Stimulated activated CD4-positive, alpha-beta T cell treated with anti-CD3 and anti-CD28 coated beads, TNF-alpha, amount 100 ng/mL, for 48 hours (primary cell): ENCODE measurements at places on chromosomes 3 and 15.

GRCh38 chr3:57604971-57605370, 7.8 kb upstream of the ARF4 start:
- no peak for DNase-seq

DNA sequence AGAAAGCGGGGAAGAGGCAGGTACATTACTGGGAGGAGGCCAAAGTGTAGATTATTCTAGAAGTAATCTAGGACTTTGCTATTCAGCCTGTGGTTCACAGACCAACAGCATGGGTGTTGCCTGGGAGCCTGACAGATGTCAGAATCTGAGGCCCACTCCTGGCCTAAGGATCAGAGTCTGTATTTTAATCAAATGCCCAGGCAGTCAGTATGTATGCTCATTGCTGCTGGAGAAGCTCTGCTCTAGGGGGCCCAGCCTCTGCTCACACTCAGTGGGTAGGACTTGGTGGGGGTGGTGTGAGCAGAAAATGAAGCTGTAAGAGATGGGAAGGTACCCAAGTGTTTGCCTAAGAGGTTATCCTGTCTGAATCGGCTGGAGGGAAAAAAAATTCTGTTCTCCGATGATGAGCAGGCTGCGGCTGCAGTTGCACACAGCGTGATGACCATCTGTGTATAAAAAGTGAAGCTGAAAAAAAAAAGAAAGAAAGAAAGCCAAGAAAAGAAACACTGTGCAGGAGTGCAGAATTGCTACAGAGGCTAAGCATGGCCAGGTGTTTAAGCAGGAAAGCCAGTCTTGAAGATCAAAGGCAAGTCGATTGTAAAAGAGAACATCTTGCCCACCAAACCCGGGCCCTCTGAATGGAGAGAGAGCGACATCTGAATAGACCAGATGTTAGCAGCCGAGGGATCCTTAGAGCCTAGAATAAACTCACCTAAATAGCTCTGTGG, 65.2 kb downstream of the EIF4E3 start:
- no peak for DNase-seq

DNA sequence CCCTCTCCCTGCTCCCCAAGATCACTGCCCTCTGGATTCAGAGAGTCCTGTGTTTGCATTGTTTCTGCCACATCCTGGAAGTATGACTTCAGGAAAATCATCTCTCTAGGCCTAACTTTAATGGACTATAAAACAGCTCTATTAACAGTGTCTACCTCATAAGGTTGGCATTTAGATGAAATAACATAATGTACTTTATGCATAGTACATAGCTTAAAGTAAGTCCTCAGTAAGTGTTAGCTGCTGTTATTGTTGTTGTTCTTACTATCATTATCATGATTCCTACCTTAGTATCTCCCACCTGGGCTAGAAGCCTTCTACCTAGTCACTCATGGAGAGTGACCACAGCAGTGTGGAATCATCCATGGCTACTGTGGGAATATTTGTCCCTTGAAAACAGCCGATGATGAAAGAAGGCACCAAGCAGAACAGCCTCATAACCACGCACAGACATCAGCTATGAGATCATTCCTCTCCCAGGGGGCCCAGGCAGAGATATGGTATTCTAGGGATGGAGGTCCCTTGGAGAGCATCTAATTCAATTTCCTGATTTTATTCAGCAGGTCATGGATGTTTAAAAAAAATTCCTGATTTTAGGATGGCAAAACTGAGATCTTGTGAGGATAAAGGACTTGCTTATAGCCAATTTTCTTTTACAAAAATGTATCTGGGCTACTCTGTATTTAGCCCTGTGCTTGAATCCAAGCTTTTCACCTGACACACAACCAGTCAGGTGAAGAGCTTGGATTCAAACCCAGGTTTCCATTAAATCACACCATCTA, 1.9 kb downstream of the FSD2 start:
- no peak for DNase-seq

GRCh38 chr3:67018105-67018788, 20.1 kb downstream of the KBTBD8 start:
- DNase-seq: no peak

GRCh38 chr15:92606126-92606835, 49.3 kb downstream of the FAM174B start:
- DNase-seq: no peak

DNA sequence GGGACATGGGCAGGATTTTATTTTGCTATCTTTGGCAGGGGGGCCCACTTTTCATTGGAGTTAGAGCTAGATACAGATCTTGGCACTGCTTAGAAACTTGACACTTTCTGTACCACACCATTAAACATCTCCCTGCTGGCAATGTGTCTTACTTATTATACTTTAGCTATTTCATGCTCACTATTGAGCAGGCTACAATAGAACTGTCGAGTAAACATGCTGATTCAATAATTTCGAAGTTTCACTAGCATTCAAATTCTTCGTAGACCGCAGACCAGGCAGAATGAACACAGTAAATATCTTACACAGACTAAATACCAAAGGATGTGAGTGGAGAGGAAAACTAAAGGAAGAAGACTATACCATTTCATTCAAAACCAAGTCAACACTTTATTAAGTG, 180.8 kb downstream of the UNC13C start:
- DNase-seq: no peak

DNA sequence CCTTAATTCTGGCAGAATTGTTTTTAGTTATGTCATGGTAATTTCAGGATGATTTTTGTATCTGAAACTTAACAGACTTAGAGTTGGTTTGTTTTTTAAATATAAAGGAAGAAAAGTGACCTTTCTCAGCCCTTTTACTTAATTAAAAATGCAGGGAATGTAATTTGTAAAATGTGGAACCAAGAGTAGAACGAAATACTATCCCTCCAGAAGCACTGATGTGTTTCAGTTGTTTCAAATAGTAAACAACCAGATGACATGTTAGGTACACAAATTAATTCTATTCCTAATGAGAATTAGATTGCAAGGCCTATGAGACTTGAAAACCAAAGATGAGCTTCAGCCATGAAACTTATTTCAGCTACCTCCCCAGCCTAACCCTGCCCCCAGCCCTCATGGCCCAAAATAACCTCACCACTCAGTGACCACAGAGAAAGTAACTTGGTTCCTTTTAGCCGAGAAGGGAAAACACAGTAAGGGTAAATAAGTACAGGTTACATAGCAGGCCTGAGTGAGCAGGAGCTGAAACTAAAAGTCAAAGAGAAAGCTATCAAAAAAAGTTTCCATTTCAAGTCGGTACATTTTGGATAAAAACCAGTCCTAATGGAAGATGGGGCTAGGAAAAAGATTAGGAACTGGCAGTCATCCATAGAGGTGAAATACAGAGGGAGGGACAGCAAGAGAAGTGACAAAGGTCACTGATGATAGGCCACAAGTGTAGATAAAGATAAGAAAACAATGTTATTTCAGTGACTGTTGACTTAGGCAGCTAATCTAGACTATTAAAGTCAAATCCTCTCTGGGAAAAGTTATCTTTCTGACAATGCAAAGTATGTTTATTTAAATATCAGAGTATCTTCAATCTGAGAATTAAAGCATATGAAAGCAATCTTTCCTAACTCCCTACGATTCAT, 23.2 kb downstream of the SENP8 start:
- no peak for DNase-seq

DNA sequence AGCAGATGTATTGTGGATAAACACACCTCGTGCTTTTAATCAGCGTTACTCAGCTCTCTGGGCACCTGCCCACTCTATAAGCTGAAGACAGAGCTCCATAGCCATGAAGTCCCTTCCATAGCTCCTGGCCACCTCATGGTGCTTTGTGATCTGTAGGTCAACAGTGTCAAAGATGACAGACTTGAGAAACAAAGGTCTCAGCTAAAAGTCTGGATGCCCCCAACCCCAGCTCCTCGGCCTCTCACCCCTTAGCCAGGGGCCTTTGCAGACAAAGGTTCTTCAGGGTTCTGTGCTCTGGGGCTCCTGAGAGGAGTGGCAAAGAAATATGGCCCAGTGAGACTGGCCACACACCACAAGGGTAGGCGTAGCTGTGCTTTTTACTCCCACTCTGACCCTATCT, 168.6 kb downstream of the KLF13 start:
- DNase-seq: no peak

DNA sequence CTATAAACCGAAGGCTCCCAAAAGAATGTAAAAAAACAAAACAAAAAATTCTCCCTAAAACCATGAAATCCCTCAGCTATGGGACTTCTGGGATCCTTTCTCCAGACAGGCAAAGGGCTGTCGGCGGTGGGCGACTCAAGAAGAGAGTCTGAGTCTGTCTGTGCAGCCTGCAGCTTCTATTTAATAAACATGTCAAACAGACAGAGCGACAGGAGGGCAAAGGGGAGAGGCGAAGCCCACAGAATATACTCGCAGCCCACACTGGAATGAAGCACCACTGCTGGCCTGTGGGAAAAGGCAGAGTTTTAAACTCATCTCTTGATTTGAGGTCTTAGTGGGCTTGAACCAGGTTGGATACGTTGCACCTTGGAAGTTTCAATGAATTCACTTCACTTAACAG, 40.2 kb downstream of the ISL2 start:
- no peak for DNase-seq

- DNase-seq: no peak
These were observed 57.1 kb upstream of the GK5 start for GRCh38 chr3:142282503-142282902.

GRCh38 chr15:22239806-22240180, 159.5 kb downstream of the OR4M2 start:
- DNase-seq: no peak

- no peak for DNase-seq
These were observed 18.8 kb upstream of the CELF6 start for GRCh38 chr15:72338617-72339321.

DNA sequence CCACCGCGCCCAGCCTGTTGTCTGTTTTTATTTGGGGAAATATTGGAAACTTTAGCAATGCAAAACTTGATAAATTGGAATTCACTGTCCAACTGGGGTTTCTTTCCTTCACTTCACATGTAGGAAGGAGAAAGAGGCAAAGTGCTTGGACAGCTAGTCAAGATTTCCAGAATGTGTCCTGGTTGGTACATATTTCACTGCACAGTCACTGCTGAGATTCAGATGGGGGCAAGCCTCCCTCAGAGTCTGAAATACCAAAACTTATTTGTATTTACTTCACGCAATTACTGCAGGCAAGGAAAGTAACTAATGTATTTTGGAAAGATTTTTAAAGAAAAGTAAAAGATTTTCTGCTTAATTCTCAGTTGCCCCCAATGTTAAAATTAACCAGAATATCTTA, 21.0 kb downstream of the LRRC31 start:
- DNase-seq: no peak

- DNase-seq: no peak
These were observed 309.5 kb downstream of the THSD4 start for GRCh38 chr15:71424765-71425164.

DNA sequence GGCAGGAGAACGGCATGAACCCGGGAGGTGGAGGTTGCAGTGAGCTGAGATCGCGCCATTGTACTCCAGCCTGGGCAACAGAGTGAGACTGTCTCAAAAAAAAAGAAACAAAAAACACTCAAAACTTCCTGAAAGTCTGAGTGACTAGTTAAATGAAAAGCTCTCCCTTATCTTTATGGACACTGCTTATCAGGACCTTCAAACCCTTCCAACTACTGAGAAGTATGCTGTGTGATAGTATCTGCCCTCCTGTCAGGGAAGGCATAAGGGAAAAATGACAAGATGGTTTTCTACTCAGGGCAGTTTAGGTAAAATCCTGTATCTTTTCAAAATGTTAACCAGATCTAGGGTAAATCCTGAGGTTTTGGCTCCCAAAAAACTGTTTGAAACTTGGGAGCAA, 21.8 kb downstream of the EMC7 start:
- DNase-seq: no peak

DNA sequence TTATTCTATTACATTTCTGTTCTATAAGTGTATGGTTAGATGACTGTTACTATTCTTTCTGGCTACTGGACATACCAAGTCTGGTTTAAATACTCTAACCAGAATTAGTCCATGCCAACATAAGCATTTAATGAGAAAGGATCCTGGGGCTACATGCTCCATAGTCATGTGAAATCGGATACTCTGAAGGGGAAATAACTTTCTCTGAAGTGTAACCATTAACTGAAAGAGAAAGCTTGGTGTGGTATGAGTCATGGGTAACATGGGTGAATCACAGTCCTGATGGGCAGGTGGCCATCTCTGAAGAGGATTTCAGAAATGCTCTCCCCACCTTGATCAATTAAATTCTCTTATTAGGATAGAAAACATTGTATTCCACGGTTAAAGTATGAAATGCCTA, 69.4 kb downstream of the FHIT start:
- DNase-seq: no peak

GRCh38 chr3:194135516-194135805, 487 bp upstream of the HES1 start:
- no peak for DNase-seq

DNA sequence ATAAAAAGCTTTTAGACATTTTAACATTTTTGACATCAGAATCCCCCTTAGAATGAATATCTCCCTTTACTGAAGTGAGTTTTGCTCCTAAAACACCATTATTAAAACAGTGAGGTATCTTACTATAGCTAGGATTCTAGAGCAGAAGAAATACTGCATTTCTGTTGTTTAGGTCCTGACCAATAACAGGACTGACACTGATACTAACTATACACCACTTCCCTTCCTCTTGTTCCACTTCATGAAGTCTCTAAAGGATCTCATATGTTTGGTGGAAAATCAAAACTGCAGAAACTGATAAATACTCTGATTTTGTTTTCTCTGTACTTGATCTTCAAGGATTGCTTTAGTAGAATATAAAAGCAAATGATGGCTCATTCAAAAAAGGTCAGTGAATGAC, 230.7 kb downstream of the SUCLG2 start:
- DNase-seq: no peak

DNA sequence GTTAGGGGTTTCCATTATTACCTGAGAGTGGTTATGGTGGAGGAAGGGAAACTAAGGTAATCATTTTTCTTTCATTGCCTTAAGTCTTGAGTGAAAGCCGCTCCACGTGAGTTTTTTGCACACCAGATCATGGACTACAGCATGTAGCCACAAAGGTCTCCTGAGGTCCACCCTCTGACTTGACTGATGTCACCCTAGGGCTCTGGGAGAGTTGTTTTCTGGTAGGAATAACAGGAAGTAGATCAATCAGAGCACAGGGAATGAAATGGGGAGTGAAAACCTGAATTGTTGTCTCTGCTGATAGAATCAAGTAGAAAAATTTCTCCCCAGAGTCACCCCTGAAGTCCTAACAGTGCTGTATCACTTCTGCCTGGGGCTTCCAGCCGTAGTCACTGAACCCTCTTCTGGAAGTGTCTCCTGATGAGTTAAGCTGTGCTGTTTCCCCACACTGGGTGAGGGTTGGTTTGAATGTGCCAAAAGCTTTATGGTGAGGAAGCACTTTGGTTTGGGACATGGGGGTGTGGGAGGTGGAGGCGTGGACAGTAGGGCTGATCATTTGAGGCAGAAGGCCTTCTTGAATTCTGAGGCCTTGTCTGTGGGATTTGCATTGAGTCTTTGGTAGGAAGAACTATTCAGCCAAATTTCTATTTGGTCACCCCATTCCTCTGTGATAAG, 64.3 kb downstream of the SLCO3A1 start:
- no peak for DNase-seq

- no peak for DNase-seq
These were observed 130.3 kb downstream of the CHDH start for GRCh38 chr3:53715815-53716483.

GRCh38 chr3:150421799-150422548, 13.9 kb downstream of the TSC22D2 start:
- no peak for DNase-seq
